Activated CD8-positive, alpha-beta memory T cell treated with anti-CD3 and anti-CD28 coated beads for 48 hours (primary cell): ENCODE measurements at places on chromosomes 4 and X.

- peak; percentile 25 for DNase-seq
Measured at GRCh38 chrX:109536439-109537323, at the start of gene NXT2. NXT2 (plus strand) TSS chrX:109536844; CDS start chrX:109537007, 163 bp downstream.

DNA sequence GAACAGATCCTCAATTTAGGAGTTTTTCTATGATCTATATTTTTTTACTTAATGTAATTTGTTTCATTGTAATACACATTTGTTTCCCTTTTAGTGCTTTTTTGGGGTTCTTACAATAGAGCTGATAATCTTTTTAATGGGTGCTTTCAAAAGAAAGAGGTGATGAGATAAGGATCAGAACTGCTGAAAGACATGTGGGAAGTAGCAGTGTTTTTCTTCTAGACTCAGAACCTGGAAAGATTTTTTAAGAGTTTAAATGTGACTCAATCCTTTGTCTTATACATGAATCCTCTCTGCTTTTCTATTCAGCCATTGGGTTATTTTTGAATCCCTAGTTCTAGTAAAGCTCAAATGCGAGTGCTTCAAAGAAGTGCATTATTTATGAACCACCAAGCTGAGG lies 25.6 kb downstream of the UCHL1 start:
- DNase-seq, result no peak

DNA sequence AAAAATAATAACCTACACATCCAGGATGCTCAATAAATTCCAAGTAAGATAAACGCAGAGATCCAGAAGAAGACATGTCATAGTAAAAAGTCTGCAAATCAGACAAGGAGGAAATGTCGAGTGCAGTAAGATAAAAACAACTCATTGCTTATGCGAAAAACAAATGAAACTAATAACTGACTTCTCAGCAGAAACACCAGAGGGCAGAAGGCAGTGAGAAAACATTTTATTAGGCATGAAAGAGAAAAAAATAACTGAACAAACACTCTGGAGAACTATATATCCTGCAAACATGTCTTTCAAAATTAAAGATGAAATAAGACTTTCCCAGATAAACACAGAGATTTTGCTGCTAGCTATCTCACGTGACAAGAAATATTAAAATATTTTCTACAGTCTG lies 201.3 kb upstream of the CTSO start:
- no peak for DNase-seq

GRCh38 chr4:81913427-81913879 lies 441.7 kb upstream of the RASGEF1B start:
- peak; percentile 18 for DNase-seq

- DNase-seq, result no peak
Measured at GRCh38 chr4:113294908-113295307, 245.5 kb downstream of the ANK2 start.

- DNase-seq, result no peak
Measured at GRCh38 chr4:138053641-138054301, 188.4 kb downstream of the SLC7A11 start.

DNA sequence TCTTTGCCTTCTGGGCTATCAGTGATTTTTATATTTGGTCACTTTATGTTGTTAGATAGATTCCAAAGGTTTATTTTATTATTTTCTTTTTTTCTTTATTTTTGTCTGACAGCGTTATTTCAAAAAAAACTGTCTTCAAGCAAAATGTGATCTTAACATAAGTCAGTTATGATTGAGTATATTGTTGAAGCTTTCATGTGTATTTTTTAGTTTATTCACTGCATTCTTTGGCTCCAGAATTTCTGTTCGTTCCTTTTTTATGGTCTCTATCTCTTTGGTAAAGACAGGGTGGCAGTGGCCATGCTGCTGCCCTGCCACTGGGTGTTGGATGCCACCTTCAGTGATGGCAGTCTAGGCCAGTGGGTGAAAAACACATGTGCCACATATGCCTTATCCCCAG lies at the start of gene MAGEC3:
TSS of gene MAGEC3 (plus strand) at position 301 of the 400 bp plus-strand sequence. CDS start at position 301, 0 bp downstream.
- no peak for DNase-seq

GRCh38 chrX:101368800-101369199 lies 17.2 kb downstream of the BTK start:
- DNase-seq, result no peak

- no peak for DNase-seq
Measured at GRCh38 chr4:140106289-140106844, 47.6 kb downstream of the MAML3 start.

GRCh38 chr4:132026166-132026565 lies 1122.9 kb upstream of the PCDH10 start:
- DNase-seq, result no peak

GRCh38 chr4:180116840-180117239 lies 2126.4 kb upstream of the TENM3 start:
- DNase-seq, result no peak

DNA sequence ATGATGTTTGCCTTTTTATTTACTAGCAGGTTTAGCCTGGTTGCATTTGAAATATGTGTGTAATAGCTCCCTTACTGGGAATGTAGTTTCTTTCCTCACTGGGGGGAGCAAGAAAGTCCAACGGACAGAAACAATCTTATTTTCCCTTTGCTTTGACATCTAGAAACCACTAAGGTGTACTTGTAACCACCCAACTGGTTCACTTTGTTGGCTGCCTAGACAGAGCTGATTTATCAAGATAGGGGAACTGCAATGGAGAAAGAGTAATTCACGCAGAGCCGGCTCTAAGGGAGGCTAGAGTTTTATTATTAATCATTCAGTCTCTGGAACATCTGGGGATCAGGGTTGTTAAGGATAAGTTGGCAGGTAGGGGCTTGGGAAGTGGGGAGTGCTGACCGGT lies 30.3 kb downstream of the XG start:
- DNase-seq, result no peak
